Stimulated activated CD8-positive, alpha-beta memory T cell treated with anti-CD3 and anti-CD28 coated beads, Interleukin-12 subunit alpha, Interleukin-12 subunit beta, amount 100 ng/mL, for 1 hour (primary cell): ENCODE measurements at places on chromosomes 1 and 21.

- no peak for DNase-seq
These were observed 699 bp downstream of the ECHDC2 start for GRCh38 chr1:52920791-52921291.

GRCh38 chr1:184958554-184959353, 15.6 kb downstream of the NIBAN1 start:
- DNase-seq: no peak

DNA sequence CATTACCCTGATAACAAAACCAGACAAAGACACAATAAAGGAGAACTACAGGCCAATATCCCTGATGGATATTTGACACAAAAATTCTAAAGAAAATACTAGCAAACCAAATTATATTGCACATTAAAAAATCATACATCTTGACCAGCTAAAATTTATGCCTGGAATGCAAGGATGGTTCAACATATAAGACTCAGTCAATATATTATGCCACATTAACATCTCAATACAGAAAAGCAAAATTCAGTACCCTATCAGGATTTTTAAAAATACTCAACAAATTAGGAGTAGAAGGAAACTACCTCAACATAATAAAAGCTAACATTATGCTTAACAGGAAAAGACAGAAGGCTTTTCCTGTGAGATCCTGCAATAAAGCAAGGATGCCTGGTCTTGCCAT, 177.1 kb downstream of the MAGI3 start:
- DNase-seq: no peak

DNA sequence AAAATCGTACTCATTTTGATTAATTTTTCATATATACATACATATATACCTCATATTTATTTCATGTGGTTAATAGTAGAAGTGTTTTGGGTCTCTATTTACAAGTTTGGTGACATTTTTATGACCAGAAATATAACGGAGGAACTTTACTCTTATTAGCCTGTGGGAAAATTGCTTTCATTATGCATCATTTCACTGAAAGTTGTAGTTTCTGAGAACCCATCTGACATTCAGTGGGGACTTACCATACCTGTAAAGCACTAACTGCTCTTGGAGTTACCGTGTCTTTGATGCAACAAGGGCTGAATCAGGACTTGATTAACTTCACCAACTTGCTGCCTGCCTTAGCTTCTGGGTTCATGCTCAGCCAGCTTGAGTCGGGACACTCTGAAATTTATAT, 49.9 kb upstream of the ITPKB start:
- no peak for DNase-seq

GRCh38 chr1:33397125-33397506, 33.8 kb downstream of the PHC2 start:
- no peak for DNase-seq

DNA sequence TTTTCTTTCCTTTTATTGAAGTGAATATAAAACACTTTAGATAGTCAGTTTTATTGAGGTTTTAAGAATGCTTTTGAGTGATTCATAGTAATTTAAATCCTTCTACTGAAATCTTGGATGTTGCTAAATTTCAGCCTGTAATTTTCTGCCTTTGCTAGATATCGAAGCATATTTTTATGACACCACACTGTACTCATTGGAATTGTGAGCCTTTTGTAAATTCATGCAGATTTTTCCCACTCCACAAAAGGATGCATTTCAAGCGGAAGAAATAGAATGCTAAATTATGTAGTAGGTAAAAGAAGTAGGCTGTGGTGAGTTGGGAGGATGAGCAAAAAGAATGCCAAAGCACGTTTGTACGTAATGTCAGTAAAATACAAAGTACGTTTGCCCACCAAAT, 13.8 kb downstream of the SNX7 start:
- no peak for DNase-seq

- DNase-seq: no peak
These were observed 3.9 kb upstream of the SLC6A9 start for GRCh38 chr1:44034976-44035716.

DNA sequence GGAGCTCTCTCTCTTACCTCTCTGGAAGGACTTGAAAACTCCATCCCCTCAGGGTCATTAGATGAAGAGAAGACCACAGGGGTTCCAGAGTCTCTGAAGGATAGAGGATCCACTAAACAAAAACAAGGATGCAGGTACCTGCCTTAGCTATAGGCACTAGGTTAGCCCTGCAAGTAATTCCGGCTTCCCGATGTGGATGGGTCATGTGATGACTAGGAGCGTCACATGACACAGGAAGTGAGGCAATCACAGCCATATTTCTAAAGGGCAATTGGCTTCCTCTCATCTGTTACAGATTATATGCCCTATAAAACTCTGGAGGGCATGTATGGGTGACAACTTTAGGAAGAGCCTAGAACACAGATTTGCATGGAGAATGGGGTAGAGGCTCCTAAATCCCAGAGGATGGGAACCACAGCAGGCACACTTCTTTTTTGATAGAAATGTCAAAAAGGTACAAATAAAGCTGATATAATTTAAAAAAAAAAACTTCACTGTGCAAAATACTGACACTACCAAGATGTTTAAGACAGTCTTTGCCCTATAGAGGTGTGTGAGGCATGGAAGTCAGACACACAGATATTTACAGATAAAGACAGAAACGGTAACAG, 14.1 kb downstream of the ENTREP3 start:
- DNase-seq: peak; percentile 58

GRCh38 chr1:36458910-36459309, 5.3 kb downstream of the MRPS15 start:
- no peak for DNase-seq

- no peak for DNase-seq
These were observed 83.4 kb upstream of the ABCD3 start for GRCh38 chr1:94334764-94335163.

GRCh38 chr1:3366126-3367051, 88.1 kb upstream of the ARHGEF16 start:
- no peak for DNase-seq

GRCh38 chr1:244918421-244919319, 54.3 kb upstream of the HNRNPU start:
- DNase-seq: peak; percentile 42

GRCh38 chr1:2087766-2088165, 37.6 kb downstream of the PRKCZ start:
- no peak for DNase-seq

DNA sequence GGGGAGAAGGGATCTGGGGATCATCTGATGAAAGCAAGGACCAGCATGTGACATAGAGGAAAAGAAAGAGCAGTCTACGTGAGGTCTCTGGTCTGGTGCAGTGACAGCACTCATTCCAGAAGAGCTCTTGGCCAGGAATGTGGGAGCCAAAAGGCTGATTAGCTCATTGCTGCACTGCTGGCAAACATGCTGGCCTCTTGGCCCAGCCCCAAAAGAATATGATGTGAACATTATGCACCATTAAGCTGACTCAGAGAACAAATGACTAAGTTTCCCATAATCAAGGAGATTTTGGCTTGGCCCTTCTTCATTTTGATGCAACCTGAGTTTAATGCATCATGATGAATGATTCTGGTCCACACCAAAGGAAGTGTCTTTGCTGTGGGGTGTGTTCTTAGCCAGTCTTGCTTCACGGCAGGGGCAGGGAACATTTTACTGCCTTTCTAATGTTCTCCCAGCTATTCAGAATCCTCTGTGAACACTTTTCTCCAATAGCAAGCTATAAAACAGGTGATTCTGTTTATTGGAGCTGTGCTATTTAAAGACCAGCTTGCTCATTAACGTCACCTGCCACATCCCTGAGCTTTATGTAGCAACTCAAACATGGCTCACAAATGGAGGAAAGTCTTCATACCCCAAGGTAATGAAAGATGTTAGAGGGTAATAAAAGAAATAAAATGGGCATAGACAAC, 55.1 kb downstream of the PCBP3 start:
- DNase-seq: no peak

DNA sequence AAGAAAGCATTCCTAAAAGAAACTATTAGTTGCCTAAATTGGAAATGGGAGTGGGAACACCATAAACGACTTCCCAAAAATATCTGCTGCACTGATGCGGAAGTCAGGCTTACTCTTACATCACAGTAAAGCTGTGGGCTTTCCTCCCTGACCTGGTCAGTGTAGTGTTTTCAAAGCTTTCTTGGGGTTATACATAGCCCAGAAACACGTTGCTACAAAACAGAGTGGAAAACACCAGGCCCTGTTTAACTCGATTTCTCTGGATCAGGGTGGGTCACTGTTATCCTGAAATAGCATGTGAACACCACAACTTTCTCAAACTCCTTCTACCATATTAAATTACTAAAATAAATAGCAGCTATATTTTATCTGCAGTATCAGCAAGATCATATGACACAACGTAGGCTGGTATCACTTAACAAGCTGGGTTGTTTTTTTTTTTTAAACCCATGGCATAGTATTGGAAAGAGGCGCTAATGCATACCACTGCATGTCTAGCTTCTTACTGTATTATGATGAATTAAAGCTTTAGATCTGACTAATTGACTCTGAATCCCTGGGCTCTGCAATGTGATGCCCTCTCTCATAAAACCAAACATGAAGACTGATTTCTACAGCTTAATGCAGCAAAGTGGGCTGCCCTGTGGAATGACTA, 184.6 kb downstream of the TGFB2 start:
- DNase-seq: no peak

- DNase-seq: no peak
These were observed 79.8 kb upstream of the F3 start for GRCh38 chr1:94621395-94621794.

GRCh38 chr1:67142931-67143330, 8.2 kb upstream of the C1orf141 start:
- no peak for DNase-seq

DNA sequence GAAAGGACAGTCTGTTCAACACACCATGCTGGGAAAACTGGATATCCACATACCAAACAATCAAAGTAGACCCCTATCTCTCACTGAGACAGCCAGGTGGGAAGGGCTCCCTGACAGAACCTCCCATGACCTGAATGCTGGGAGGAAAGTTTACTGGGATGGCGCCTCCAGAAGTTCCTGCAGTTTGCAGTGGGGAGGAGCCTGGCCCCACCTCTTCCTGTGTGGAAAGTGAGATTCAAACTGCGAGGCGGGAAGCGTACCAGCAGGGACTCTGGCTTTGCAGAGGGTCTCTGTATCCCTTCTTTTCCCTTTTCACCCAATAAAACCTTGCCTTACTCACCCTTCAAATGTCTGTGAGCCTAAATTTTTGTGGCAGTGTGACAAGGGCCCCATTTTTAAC, 190.7 kb downstream of the HHIPL2 start:
- no peak for DNase-seq

GRCh38 chr1:109669246-109669948, 1.5 kb downstream of the GSTM2 start:
- no peak for DNase-seq

GRCh38 chr1:10387677-10388386, 11.0 kb upstream of the PGD start:
- no peak for DNase-seq

DNA sequence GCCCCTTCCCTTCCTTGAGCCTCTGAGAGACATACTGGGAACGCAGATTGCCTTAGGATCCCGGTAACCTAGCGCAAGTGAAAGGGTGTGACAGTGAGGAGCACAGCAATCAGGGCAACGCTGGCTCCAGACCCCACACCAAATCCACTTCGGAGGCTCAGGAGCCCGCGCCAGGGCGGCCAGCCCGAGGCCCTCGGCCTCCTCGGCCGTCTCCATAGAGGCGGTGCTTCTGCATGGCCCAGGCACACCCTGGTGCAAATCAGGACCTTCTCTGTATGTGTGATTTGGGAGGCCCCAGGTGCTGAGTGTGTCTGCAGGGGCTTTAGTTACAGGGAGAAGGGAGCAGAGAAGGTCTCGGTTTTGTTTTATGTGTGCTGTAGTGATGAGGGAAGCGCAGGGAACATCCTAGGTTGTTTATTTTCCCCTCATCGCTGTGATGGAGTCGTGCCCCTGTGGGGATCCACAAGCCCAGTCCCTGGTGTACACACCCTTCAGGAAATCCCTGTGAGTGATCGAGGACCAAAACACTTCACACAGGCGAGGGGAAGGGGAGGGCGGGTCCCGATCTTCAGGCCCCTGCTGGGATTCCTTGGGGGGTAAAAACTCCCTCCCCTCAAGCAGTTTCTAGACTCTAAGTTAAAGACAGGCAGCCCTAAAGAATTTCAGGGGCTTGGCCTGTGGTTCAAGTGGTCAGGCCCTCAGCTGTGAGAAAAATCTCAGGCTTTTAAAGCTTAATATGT, 9.4 kb downstream of the KIAA1614 start:
- no peak for DNase-seq

GRCh38 chr1:46408356-46409062, 14.4 kb downstream of the FAAH start:
- no peak for DNase-seq
